ENCODE measurements at places on chromosomes 5 and 9.
A peak's percentile ranks its signal among the peaks of the same experiment; 100 is the strongest.

GRCh38 chr9:109182940-109183798 is 16.1 kb upstream of the FRRS1L start:
- DNase-seq, result peak; percentile 60

- DNase-seq, result no peak
Observed at GRCh38 chr5:176436656-176437055, 11.5 kb upstream of the FAF2 start.

- DNase-seq, result no peak
Observed at GRCh38 chr5:112445626-112446350, 26.7 kb upstream of the EPB41L4A start.

DNA sequence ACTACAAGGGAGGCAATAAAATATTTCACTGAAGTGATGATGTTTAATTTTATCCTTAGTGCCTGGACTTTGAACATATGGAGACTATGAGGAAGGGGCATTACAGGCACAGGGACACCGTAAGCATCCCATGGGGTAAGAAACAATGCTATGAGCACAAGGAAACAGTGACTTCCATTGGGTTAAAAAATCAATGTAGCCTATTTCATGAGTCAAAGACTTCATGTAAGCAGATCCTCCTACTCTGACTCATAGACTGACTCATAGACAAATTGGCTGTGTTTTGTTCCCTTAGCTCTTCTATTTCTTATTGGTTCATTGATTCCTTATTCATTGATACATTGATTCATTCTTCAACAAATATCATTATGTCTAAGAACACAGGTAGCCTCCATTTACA is 351.0 kb downstream of the PRELID2 start:
- no peak for DNase-seq

GRCh38 chr9:136247947-136248637 is 2.5 kb upstream of the QSOX2 start:
- DNase-seq, result no peak

DNA sequence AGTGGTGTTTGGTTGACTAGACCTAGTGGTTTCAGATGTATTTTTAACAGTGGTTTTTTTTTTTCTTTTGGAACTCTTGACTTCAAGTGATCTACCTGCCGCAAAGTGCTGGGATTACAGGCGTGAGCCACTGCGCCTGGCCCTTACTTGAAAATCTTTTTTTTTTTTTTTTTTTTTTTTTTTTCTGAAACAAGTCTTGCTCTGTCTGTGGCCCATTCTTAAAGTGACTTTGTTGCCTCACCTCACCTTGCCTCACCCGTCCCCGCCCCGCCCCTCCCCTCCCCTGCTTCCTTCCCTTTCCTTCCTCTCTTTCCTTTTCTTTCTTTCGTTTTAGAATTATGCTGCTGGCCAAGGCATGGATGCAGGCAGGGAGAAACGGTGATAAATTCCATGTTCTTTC is 26.0 kb downstream of the GPBP1 start:
- no peak for DNase-seq

- DNase-seq, result no peak
Observed at GRCh38 chr9:87206064-87206661, 258.9 kb upstream of the GAS1 start.

DNA sequence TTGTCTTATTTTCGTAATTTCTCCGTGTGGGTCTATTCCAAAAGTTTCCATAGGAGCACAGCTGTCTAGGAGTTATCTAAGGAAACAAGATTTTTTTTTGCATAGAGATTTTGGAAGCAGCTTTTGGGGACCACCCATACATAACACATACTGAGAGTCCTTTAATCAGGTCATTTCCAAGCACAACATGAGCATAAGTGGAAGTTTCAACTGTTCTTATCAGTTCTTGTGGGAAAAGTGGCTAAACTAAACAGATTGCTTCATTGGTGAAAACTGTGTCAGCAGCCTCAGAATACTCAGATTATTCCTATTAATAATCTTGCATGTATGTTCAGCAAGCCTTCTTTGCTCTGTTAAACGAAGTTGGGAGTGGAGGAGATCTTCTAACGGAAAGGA is 153.6 kb upstream of the TYRP1 start:
- DNase-seq, result no peak

GRCh38 chr9:90044710-90045151 is 439.9 kb downstream of the GADD45G start:
- no peak for DNase-seq

DNA sequence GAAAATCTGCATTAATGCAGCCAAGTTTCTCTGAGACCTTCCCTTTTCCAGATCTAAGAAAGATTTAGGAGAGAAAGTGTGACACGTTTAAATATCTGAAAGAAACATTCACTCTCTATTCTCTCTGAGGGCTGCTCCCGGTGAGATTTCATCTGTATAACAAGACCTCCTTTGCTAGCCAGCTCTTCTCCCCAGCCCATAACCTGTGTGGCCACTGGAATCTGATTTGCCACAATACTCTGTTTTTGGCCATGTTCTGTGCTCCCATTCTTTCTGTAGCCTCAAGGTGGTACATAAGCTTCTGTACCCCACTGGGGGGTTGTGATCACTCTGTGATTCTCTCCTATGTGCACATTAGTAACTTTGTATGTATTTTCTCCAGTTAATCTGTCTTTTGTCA is 291.0 kb upstream of the SEMA6A start:
- DNase-seq, result no peak

DNA sequence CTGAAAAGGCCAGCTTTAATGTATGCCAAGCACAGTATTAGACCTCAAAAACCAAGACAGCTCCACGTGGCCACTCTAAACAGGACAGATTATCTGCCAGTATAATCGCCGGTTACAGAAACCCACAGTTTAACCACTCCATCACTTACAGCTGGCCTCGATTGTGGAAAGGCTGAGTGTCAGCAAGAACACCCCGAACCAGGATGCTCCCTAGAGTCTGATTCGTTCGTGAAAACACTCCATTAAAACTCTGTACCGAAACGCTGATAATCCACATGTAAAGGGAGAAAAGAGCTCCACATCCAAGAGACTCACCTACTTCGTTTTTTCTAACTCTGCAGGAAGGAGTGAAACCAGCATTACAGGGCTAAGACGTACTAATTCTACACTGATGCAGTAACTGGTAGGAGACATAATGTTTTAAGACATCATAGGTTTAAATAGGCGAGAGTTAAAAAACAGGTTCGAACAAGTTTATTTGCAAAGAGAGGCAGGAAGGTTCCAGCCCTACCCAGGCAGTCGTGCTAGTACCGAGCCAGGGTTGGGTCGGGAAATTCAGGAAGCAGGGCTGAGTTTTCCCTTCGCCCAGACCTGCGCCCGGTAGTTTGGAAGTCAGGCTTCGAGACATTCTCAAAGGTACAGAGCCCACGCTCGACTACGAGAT is 949 bp downstream of the SERINC5 start:
- no peak for DNase-seq

DNA sequence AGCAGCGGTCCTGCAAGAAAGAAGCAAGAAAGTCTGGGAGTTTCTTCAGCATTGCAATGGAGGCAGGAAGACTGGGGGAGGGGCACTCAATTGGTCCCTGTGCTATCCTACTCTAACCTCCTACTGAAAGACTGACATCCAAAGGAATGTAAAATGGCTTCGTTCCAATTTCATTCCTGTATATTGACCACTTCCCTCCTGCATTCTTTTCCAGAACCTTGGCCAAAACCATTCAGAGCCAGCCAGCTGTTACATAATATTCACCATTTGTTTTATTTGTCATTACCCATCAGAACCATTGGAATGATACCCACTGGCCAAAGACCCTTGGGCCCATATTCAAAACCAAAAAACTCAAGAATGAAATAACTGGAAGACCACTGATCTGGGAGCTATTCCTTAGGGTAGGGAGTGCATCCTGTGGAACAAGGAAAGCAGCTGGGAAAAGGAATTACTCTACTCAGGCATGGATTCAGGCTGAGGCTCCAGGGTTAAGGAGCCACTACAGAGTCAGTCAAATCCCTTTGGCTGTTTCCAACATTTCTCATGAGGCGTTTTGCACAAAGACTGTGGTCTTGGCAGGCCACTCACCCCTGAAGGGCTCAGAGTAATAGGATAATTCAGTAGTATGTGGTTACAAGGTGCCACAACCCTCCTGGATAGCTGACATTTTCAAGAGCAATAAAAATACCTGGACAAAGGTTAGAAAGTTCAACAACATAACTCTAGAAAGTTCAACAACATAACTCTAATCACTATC is 148.7 kb upstream of the SLC1A3 start:
- DNase-seq, result no peak

DNA sequence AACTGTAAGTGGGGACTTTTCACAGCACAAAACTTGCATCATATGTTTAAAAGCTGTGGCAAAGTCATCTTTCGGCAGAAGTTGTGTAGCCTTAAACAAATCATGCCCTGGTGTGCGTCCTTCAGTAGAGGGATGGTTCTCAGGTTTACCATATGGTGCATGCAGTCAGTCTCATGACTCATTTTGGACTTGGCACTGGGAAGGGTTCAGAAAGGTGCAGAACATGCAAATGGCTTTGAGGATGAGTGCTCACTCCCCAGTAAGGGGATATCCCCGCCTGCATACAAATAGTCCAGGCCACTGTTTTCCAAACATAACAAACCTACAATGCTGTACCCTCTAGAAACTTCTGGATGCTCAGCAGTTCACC is 260.3 kb downstream of the NDUFS4 start:
- DNase-seq, result no peak

GRCh38 chr5:81290146-81290545 is 11.2 kb upstream of the ZCCHC9 start:
- DNase-seq, result no peak

- no peak for DNase-seq
Observed at GRCh38 chr5:58924306-58924705, 341.4 kb downstream of the RAB3C start.

DNA sequence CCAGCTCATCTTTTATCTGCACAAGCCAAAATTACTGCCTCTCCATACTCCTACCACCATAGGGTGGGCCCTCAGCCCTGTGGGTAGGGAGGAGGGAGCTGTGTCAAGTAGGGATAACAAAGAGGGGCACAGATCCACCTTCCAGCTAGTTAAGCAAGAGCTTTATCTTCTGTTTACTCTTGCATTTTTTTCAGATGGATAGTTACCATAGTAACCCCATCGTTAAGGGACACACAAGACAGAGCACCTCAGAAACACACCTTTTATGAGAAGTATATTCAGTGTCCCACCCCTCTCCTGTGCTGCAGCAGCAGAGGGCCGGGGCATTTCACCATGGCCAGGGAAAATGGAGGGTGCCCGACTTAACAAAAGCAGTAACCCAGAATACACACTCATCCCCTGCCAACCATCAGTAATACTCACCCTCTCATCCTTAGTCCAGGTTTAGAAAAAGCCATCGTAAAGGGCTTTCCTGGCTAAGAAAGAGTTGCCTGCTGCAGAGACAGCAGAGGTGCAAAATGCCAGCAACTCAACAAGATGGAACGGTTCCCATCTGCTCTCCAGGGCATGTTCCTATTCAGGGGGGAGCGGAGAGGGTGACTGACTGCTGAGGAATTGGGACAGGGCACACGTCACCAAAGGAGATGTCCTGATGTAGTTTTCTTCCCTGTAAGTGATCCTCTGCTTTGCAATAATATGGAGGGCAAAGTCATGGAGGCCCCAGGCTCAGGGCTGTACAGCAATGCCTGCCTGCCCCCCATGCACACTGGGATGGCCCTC is 25.1 kb downstream of the MACROH2A1 start:
- no peak for DNase-seq

GRCh38 chr5:87354496-87354895 is 58.2 kb downstream of the CCNH start:
- DNase-seq, result no peak

DNA sequence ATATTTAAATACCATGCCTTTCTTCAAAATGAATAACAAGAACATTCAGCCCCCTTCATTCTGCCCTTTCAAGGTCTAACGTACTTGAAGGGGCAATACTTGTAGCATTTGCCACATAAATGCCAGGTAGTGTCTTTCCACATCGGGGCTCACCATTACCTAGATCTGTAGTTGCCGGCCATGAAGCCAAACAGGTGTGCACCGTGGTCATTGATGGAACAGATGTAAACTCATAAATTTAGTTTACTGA is 193.0 kb downstream of the CD180 start:
- no peak for DNase-seq

DNA sequence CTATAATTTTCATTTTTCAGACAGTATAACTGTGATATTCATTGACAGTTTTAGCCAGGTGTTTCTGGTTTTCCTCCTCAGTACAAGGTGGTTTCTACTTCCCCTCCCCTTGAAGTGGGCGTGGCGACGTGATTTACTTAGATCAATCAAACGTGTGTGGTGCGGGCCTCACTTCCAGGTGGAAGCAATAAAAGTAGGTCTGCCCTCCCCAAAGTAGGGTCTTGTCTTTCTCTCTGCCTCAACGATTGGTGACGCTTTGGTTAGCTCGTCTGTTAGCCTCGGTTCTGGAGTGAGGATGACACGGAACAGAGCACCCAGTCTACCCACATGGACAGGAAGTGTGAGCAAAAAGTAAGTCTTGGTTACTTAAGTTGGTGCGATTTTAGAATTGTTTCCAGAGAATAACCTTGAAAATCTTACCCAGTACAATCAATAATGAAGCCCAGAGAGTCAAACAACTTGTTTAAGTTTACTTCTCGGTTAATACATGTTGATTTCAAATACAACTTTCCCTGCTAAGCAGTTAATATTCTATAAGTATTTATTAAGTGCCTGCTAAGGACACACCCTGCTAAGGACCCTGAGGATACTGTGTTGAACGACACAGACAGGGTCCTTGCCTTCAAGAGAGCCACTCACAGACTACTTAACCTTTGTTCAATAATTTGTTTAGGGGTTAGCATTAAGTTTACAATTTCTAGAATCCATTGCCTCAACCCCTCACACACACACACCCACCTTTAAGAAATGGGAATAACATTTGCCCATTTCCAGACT is 48.4 kb downstream of the COX7C start:
- DNase-seq, result no peak

GRCh38 chr5:131096774-131097710 is 68.0 kb downstream of the HINT1 start:
- no peak for DNase-seq

DNA sequence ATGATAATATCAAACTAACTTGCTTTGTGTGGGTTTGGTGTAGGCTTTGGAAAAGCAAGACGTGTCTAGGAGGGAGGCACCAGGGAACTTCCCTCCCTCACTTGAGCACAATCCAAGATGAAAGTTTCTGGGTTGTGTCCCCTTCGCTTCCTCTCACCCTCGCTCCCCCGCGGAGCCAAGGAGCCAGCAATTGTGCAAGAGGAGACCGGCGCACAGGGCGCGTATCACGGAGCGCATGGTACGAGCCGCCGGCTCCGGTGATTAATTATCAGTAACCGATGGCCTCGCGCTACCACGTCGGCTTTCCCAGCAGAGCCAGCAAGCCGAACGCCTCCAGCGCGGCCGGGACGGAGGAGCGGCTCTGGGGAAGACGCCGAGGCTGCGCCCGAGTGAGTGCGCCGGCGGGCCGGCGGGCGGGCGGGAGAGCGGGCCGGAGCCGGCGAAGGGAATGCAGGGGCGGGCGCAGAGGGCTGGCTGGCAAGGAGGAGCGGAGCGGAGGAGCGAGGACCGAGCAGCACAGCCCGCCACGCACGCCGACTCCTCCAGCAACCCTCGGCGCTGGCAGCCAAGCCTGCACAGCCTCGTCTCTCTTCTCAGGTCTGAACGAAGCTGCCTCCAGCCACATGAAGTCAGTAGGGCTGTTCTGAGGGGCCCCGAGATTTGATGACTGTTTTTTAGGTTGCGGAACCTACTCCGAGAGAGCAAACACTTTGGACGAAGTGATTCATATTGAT is 143.6 kb downstream of the BNC2 start:
- DNase-seq, result peak; percentile 88

GRCh38 chr5:989961-990530 is 18.6 kb upstream of the NKD2 start:
- peak; percentile 68 for DNase-seq
